Fibroblast of skin of left quadriceps (primary cell): ENCODE measurements at places on chromosomes 11 and 22.
A peak's percentile ranks its signal among the peaks of the same experiment; 100 is the strongest.

DNA sequence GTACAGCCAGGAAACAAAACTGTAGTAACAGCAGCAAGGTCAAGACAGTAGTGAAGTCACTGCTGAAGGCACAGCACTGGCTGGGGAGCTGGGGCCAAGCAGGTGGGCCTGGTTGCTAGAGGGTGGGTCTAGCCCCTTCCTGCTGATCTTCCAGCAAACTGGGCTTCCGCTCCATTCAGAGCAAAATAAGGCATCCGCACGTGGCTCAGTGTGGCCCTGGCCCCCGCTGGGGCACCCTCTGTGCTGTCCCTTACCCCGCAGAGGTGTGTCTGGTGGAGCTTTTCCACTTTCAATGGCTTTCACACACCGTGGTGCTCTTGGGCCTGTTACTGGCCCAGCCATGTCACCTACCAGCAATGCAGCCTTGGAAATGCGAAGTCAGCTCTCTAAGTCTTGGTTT is 162.4 kb upstream of the B3GAT1 start:
- no peak for DNase-seq

DNA sequence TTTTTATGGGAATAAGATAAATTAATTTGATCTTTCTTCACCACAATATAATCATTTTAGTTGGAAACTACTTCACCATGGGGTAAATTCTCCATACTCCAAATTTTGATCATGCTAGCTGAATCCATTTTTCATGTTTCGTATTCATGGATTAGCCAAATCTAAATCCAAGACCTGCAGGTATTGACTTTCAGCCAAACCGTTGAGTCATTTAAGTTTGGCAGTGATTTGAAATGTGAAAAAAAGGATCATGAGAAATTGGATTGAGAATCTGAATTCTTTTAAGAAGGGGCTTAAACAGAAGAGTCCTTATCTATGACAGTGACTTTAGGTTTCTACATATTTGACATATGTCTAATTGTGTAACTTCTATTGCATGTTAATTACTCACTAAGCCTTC is 5.3 kb downstream of the GAS2 start:
- DNase-seq = no peak

- DNase-seq = no peak
Observed at GRCh38 chr11:85945788-85946187, 90.6 kb downstream of the CCDC83 start.

GRCh38 chr11:56783448-56784041 is 35.0 kb upstream of the OR9G4 start:
- peak; percentile 10 for DNase-seq

GRCh38 chr11:26964339-26964738 is 29.6 kb upstream of the FIBIN start:
- no peak for DNase-seq

DNA sequence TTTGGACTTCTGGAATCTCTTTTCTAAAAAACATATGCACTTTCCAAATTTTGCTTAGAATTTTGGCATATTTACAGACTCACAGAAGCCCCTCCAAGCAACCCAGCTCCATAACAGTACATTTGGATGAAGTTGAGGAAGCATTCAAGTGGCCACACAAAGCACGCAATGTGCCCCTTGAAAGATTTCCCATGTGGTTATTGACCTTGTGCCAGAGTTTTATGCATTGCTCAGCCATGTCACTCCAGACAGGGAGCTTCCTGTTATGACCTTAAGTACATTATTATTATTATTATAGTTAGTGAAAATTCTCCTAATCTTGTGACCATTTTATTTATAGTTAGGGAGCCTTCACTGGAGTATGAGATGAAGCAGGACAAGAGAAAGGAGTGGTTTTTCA is 35.0 kb upstream of the BDNF start:
- no peak for DNase-seq

DNA sequence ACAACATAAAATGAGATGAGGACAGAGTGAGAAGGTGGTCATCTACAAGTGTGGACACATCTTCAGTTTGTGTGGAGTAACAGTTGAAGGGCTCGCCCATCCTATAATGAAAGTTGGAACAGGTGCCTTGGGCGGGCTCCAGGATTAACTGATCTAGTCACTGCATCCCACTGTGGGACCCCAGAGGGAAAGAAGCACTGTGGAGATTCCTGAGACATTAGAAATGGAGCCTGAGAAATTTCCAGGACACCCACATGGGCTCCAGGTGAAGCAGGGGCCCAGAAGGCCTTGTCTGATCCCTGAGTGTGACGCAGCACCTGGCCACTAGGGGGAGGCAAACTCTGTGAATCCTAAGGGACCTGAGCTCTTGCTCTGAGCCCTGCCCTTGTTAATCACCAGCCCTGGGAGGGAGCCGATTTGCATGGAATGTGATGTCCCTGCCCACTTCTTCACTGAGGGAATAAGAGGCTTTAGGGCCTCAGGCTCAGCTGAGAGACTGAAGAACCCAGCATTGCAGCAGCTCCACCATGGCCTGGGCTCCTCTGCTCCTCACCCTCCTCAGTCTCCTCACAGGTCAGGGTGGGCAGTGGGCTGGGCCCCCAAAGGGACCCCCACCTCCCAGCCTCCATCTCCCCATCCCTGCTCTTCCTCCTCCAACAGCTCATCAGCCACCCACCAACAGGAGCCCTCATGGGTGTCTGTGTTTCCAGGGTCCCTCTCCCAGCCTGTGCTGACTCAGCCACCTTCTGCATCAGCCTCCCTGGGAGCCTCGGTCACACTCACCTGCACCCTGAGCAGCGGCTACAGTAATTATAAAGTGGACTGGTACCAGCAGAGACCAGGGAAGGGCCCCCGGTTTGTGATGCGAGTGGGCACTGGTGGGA is 98.4 kb downstream of the VPREB1 start:
- DNase-seq = no peak

DNA sequence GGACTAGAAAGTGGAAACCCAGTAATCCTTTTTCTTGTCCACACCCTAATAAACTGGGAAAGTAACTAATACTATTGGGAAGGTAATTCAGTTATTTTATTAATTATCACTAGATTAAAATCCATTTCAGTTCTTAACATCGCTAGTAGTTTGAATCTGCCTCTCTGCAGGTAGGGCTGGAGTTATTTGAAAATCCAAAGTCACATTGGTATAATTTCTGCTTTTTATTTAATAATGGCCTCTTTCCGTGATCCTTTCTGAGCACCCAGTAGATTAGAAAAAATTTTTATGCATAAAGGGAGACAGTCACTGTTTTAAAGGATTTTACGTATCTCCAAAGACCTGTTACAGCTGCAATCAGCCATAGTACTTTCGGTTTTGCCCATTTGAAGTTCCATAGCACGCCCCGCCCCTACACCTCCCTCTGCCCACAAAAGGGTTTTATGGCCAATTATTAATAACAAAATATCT is 605 bp upstream of the COPB1 start:
- no peak for DNase-seq

- no peak for DNase-seq
Observed at GRCh38 chr11:102238391-102238821, 78.9 kb upstream of the BIRC3 start.

- no peak for DNase-seq
Observed at GRCh38 chr22:44605486-44605885, 96.5 kb upstream of the PRR5 start.

- no peak for DNase-seq
Observed at GRCh38 chr11:134509381-134510232, 97.6 kb upstream of the B3GAT1 start.

GRCh38 chr22:42970029-42970428 is 44.9 kb downstream of the PACSIN2 start:
- DNase-seq = no peak

GRCh38 chr22:32617271-32617670 is 142.7 kb downstream of the FBXO7 start:
- DNase-seq = no peak

DNA sequence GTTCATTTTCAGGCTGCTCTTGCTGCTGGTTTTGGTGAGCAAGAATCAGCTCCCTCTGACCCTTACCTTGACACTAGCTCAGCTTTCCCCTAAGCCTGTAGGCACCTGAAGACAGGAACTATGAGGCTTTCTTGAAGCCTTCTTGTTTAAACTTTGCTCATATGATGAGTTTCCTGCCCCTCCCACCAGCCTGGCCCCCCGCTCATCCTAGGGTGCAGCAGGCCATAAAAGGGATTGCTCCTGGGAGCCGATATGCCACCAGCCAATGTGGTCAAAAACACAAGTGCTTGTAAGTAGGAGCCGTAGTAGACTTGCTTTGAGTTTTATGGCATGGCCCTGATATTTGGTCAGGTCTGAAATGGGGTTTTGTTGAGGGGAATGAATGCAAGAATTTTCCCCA is 164.7 kb downstream of the DSCAML1 start:
- DNase-seq = no peak

GRCh38 chr11:111107501-111107900 is 138.0 kb upstream of the POU2AF2 start:
- DNase-seq = no peak

- DNase-seq = no peak
Observed at GRCh38 chr11:36452236-36452940, 57.7 kb downstream of the TRAF6 start.

- peak; percentile 6 for DNase-seq
Observed at GRCh38 chr22:16917144-16918003, 90.6 kb downstream of the GAB4 start.

- peak; percentile 34 for DNase-seq
Observed at GRCh38 chr11:73141309-73142127, 600 bp downstream of the FCHSD2 start.

DNA sequence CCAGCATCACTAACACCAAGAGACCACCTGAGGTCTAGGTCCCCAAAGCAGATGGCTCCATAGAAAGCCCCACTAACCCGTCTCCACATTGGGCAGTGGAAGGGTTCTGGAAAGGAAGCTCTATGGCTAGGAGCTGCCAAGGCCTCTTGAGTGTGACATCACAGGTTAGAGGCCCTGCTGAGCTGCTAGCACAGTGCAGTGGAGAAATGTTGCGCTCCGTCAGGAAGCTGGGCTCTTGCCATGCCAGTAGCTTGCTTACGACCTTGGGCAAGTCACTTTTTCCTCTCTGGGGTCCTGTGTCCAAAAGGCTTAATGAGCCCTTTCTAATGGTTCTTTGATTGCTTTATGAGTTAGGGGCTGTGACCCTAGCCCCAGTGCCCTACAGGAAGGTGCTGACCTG is 10.6 kb downstream of the PIK3IP1 start:
- no peak for DNase-seq

- DNase-seq = peak; percentile 97
Observed at GRCh38 chr11:125263268-125263790, 98.8 kb downstream of the PKNOX2 start.

DNA sequence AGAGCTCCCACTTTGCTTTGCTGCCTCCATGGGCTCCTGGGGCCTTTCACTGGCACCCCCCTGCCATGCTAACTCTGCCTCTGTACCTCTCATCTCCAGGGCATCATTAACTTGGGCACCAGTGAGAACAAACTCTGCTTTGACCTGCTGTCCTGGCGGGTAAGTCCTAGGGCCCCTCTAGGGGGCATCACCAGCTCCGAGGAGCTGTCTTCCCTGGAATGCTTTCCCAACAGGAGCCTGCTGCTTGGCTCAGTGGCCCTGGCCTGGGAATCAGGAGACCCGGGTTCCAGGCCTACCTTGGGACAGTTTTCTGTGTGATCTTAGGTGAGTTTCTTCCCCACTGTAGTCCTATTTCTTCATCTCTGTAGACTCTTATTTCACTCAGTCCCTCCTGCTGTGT is 5.1 kb downstream of the ACCS start:
- DNase-seq = no peak

DNA sequence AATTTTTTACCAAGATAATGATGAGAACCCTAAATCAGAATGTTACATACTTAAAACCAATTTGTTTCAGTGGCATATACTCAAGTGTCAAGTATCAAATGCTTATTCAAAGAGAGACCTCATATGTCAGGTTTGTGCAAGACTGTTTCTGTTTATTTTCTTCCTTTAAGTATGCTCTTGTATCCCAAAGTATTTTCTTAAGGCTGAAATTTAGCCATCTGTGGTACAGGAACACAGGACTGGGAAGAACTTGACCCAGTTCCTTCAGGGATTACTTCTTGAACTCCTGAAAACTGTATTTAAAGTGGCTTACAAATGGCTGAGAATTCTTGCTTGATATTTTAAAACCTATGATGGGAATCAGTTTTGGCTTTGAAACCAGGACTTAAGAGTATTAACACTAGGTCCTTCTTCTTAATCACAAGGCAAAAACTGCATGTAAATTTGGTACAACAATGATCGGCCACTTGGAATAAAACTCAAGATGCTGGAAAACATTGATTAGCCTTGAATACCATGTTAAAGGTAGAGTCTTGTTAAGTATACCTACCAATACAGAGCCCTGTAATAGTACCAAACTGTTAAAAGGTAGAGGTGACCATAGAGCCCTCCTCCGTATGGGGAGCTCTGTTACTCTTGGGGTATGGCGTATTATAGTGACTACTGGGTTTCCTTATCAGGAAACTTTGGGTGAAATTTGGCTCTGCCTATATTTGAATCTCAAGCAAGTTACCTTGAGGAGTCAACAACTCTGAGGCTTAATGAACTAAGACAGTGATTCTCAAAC is 95.9 kb downstream of the BLID start:
- DNase-seq = no peak

GRCh38 chr11:16806791-16807190 is 68.3 kb downstream of the C11orf58 start:
- no peak for DNase-seq

DNA sequence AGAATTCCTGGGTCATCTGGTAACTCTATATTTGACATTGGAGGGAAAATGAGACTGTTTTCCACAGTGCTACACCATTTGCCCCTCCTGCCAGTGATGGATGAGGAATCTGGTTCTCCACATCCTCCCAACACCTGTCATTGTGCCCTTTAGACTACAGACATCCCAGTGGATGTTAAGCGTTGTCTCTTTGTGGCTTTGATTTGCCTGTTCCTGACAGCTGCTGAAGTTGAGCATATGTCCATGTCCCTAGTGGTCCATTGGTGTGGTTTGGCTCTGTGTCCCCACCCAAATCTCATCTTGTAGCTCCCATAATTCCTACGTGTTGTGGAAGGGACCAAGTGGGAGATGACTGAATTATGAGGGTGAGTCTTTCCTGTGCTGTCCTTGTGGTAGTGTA is 88.5 kb downstream of the BRD1 start:
- DNase-seq = no peak

DNA sequence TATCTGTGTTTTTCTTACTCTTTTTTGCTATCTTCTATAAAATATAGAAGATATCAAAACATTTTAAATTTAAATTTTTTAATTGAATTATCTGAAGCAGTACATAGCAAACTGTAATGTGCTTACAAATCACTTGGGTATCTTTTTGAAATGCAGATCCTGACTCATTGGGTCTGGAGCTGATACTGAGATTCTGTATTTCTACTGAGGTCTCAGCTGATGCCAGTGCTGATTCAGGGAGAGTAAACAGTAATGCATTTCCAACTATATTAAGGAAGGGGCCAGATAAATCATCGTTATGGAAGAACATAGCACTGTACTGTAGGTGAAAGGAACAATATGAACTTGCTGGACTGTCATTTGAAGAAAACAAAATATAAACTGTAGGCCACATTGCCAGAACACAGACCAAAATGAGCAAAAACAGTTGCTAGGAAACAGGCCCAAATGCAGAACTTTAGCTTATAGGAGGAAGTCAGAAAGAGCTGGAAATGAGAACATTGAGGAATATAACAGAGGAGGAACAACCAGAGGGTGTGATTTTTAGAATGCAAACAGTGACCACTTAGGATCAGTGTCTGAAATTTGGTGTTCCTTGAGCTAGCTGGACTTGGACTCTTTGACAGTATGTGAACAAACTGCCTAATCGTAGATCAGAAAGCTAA is 3.3 kb downstream of the ARL14EP start:
- DNase-seq = no peak
